ENCODE measurements at places on chromosomes 6 and 20. TPM values are rescaled to one million over a fixed set of nuclear protein-coding genes. Genes with fewer than 3 reads are reported as not detected.

GRCh38 chr6:105806486-105806920 is 279.6 kb upstream of the PRDM1 start:
- no peak for DNase-seq

DNA sequence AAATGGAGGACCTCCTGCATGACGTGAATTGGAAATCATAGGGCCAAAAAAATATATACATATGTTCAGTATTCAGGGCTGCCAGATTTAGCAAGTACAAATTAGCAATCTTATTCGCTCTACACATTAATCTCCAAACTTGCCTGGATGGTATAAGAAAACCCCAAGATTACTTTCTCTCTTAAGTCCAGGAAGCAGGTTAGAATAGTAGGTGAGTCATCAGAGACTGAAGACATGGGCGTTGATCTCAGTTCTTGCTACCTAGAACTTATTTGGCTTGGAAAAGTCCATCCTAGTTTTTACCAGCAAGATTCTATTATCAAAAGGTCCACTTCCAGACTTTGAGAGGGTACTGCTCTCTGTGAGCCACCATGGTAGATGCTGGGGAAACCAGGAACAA is 47.4 kb downstream of the GPR63 start:
- no peak for DNase-seq

- no peak for DNase-seq
Observed at GRCh38 chr20:33812908-33813462, 1.8 kb downstream of the CHMP4B start.

DNA sequence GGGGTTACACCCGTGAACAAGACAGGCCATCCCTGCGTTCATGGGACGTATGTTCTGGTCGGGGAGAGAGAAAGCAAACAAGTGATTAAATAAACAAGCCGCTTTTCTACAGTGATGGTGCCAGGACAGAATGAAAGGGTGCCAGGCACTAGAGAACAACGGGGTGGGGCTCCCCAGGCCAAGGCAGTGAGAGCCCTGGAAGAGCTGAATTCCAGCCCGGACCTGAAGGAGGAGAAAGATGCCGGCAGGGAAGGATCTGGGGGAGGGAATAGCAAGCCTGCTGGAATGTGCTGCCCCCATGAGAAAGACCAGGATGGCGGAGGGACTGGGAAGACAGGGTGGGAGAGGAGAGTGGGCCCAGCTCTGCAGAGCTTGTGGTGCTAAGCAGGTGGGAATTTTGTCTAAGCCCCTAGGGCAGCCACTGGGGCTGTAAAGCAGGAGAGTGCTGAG is 7.5 kb downstream of the SNAI1 start:
- no peak for DNase-seq

- no peak for DNase-seq
Observed at GRCh38 chr6:31842053-31842452, 14.5 kb downstream of the HSPA1B start.

GRCh38 chr6:167056370-167056769 is 57.2 kb downstream of the CEP43 start:
- peak; percentile 51 for DNase-seq

GRCh38 chr20:62562831-62563230 is 79.5 kb upstream of the SLCO4A1 start:
- DNase-seq: no peak

GRCh38 chr6:165556116-165556843 is 106.8 kb downstream of the PDE10A start:
- DNase-seq: no peak

GRCh38 chr6:37020381-37020780 is 14.9 kb downstream of the FGD2 start:
- no peak for DNase-seq

GRCh38 chr6:33926451-33926850 is 122.6 kb upstream of the MLN start:
- no peak for DNase-seq

DNA sequence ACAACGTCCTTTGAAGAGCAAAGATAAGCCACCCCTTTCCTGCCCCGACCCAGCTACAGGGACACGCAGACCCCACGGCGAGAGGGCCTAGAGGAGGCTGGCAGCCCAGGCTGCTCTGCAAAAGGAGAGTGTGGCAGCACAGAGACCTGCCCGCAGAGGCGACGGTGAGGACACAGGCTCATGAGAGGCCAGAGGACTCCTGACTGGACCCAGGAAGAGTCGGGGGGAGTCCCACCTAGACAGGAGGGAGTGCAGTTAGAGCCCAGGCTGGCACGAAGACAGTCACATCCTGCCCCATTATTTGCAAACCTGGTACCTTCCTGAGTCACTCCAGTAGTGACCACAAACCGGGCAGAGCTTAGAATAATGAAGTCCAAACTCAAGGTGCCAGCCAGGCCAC is 227.7 kb upstream of the CDH4 start:
- no peak for DNase-seq

DNA sequence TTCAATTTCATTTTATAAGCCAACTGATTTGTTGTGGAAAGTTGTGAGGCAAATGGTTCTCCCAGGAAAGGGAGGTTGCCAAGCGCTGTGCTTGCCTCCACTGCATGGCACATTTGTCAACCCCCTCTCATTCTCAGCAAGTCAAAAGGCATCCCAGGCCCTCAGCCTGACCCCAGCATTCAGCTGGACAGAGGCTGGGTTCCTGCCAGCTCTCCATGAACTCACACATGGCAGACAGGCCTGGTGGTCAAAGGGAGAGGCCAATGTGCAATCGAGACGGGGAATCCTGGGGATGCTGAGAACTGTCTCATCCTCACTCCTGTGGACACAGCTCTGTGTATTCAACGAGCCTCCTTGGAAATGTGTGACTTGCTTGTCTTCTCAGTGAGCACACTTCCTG is 106.0 kb upstream of the CDH4 start:
- DNase-seq: no peak

DNA sequence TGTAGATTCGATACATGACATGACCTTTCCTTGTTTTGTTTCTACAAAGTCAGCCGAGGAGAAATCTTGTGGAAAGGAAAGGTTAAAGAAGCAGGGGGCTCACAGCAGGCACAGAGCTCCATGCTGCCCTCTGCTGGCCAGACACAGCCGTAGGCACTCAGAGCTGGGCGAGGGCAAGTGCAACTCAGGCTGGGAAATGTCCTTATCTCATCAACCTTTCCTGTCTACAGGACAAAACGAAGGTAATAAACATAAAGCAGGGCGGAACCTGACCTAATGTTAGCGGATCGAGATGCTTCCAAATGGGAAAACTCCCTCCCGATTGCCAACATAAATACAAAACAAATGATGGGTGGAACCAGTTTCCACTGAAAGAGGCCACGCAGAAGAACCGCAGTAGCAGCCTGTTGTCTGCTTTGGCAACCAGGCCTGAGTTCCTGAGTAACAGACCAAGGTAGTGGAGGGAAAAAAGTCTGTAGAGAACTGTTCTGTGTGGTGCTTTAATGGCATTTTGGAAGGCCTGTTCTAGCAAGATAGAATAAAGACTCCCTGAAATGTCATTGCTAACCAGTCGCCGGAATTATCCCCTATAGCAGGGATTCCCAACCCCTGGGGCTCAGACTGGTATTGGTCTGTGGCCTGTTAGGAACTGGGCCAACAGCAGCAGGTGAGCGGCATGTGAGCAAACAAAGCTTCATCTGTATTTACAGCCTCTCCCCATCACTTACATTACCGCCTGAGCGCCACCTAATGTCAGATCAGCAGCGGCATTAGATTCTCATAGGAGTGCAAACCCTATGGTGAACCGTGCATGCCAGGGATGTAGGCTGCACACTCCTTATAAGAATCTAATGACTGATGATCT is 85.2 kb downstream of the MBOAT1 start:
- DNase-seq: peak; percentile 63

Gene TRIM31
- total RNA-seq: not detected

Gene KLC4
- total RNA-seq: 9.5 TPM

Gene TFAP2D
- total RNA-seq: not detected

Gene VWA7
- 1.7 TPM for total RNA-seq

Gene PACRG
- total RNA-seq: 0.50 TPM

Gene TRDN
- not detected for total RNA-seq

Gene MATN4
- 0.64 TPM for total RNA-seq

Gene OVOL2
- total RNA-seq: not detected
